ENCODE measurements at places on chromosomes 13 and 19. TPM values are rescaled to one million over a fixed set of nuclear protein-coding genes. Genes with fewer than 3 reads are reported as not detected.

DNA sequence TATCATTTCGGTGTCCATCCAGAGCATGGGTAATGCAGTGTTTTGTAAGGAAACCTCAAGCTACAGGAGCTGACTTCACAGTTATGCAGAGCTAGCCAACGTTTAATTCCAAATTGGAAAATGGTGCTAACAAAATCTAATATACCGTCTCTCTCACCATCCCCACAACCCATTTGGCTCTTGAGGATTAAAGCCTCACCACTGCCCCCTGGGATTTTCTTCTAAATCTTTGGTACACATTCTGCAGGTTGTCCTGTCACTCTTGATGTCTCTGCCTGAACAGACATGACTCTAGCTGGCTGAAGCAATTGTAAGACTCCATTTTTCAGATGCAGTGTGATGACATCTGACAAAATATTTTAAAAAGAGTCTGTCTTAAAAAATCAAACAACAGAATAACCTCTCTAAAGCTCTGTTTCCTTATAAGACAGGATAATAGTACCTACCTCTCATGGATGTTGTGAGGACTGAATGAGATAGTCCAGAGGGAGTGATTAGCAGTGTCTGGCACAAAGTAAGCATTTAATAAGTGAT, 451.8 kb downstream of the SUCLA2 start:
- H3K4me3 ChIP-seq: no peak overlapping the region
- no peaks in the 10 kb centered on the region for H3K4me1 ChIP-seq
- H3K27ac ChIP-seq: no peak overlapping the region
- H3K27me3 ChIP-seq: no peaks in the 10 kb centered on the region

KLK5 gene
- not detected for total RNA-seq

DCT gene
- total RNA-seq: 0.16 TPM

DNA sequence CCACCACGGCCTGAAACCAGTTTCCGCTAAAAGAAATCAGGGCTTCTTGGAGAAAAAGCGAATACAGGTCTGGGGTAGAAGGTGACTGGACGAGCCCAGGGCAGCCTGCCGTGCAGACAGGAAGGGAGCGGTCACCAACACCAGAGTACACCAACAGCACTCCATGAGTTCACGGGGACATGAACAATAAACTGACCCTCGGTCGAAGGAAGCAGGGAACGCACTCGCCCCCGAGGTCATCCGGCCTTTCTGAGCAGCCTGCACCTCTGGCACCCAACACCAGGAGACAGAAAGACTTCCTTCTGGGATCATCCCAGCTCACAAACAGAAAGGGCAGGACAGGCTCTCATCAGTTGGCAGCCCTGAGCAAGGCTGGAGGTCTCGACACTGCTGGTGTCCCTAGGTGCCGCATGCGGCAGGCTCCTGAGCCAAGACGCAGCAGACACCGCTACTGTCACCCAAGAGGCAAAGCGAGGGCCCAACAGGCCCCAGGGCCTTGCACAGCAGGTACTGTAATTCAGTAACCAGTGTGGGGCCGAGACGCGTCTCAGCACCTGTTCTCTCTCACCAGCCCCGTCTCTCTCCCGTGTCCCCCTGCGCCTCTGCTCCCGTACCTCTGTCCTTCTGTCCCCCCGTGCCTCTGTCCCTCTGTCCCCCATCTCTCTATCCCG, 18.0 kb downstream of the DCUN1D2 start:
- no peaks in the 10 kb centered on the region for H3K27me3 ChIP-seq
- H3K4me1 ChIP-seq: no peaks in the 10 kb centered on the region
- H3K4me3 ChIP-seq: no peak overlapping the region
- no peak for DNase-seq

GRCh38 chr19:17950310-17951156, 16.4 kb upstream of the KCNN1 start:
- H3K4me1 ChIP-seq: peaks cover 55% of the 10 kb centered on the region
- no peaks in the 10 kb centered on the region for H3K36me3 ChIP-seq
- H3K27me3 ChIP-seq: peaks cover 51% of the 10 kb centered on the region
- no peak overlapping the region for H3K4me3 ChIP-seq
- DNase-seq: peak; percentile 79

GRCh38 chr19:40154121-40154680, 37.0 kb upstream of the MAP3K10 start:
- H3K27ac ChIP-seq: no peak overlapping the region
- DNase-seq: no peak
- no peaks in the 10 kb centered on the region for H3K27me3 ChIP-seq

- no peak overlapping the region for H3K4me3 ChIP-seq
- no peaks in the 10 kb centered on the region for H3K36me3 ChIP-seq
- peak; percentile 37 for DNase-seq
- peaks cover 12% of the 10 kb centered on the region for H3K4me1 ChIP-seq
- H3K27ac ChIP-seq: no peak overlapping the region
- peaks cover 28% of the 10 kb centered on the region for H3K27me3 ChIP-seq
These were observed 87.5 kb downstream of the ING1 start for GRCh38 chr13:110801044-110801443.

JAK3 gene
- total RNA-seq: 96.1 TPM

- no peak overlapping the region for H3K27ac ChIP-seq
- H3K36me3 ChIP-seq: no peaks in the 10 kb centered on the region
- H3K4me1 ChIP-seq: no peaks in the 10 kb centered on the region
- DNase-seq: no peak
- H3K4me3 ChIP-seq: no peak overlapping the region
These were observed 63.8 kb downstream of the KCTD15 start for GRCh38 chr19:33860312-33861090.

KLK12 gene
- total RNA-seq: not detected

DNA sequence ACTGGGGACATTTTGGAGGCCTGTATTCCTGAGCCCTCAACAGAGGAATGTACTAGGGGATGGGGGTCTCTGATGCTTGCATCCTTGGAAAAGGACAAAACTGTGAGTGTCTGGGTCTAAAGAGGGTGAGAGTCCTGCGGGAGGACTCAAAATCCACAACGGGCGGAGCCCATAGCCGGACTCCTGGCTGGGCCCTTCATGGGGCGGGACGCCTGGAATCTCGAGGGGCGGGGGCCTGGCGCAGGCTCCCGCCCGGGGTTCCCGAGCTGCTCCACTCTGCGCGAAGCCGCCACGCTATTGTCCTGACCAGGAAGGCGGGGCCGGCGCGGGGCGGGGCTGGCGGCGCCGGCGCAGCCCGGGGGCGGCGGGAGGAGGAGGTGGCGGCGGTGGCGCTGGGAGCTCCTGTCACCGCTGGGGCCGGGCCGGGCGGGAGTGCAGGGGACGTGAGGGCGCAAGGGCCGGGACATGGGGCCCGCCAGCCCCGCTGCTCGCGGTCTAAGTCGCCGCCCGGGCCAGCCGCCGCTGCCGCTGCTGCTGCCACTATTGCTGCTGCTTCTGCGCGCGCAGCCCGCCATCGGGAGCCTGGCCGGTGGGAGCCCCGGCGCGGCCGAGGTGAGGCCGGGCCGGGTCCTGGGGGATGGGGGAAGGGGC, at the start of gene APLP1:
APLP1 (plus strand) TSS at position 403 of the 651 bp plus-strand sequence; CDS start at position 466, 63 bp downstream.
- H3K4me3 ChIP-seq: no peak within 1 kb of the TSS
- no peaks in the 10 kb centered on the region for H3K36me3 ChIP-seq
- H3K4me1 ChIP-seq: peaks cover 19% of the 10 kb centered on the region

- peaks cover 23% of the 10 kb centered on the region for H3K4me1 ChIP-seq
- no peaks in the 10 kb centered on the region for H3K27me3 ChIP-seq
- no peaks in the 10 kb centered on the region for H3K36me3 ChIP-seq
- H3K27ac ChIP-seq: no peak overlapping the region
- H3K4me3 ChIP-seq: no peak overlapping the region
These were observed 8.5 kb downstream of the PIP5K1C start for GRCh38 chr19:3691726-3692125.

DNA sequence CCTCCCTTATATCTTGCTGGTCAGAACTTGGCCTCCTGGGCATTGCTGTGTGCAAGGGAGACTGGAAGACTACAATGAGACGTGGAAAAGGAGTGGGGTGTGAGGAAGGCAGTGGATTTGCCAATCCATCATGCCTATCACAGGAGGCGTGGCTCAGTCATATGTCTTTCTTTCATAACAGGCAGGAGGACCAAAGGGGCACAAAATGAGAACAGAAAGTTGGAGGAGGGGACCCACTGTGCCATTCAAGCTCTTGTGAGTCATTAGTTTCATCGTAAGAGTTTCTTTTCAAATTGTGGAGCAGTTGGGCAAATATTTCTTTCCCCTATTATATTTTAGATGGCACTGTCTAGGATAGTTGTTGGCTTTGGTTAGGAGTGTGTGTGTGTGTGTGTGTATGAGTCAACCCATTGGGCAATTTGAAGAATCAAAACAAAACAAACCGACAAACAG, 471.5 kb downstream of the TSHZ3 start:
- DNase-seq: no peak
- H3K27me3 ChIP-seq: no peaks in the 10 kb centered on the region
- no peaks in the 10 kb centered on the region for H3K36me3 ChIP-seq

KANK3 gene
- 16.9 TPM for total RNA-seq

DNA sequence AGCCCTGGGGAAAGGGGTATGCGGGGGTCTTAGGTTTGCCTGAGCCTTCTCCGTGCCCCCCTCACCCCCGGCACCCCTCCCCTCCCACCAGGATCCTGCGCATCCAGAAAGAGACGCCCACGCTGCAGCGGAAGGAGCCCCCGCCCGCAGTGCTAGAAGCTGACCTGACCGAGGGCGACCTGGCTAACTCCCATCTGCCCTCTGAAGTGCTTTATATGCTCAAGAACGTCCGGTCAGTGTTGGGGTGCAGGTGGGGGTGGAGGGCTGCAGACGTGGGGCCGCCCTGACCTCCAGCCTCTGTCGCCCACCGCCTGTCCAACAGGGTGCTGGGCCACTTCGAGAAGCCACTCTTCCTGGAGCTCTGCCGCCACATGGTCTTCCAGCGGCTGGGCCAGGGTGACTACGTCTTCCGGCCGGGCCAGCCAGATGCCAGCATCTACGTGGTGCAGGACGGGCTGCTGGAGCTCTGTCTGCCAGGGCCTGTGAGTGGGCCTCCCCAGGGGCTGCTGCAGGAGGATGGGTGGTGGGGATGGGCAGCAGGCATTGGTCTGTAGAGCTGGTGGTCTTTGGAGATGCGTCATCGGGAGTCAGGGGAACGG, 4.4 kb downstream of the PNPLA6 start:
- no peak overlapping the region for H3K27ac ChIP-seq
- no peak overlapping the region for H3K4me3 ChIP-seq
- no peaks in the 10 kb centered on the region for H3K27me3 ChIP-seq
- no peak for DNase-seq

IGFL2 gene
- total RNA-seq: not detected

CDC42EP5 gene
- total RNA-seq: not detected

GRCh38 chr13:38412266-38412665, 62.6 kb downstream of the UFM1 start:
- no peak overlapping the region for H3K27ac ChIP-seq
- no peaks in the 10 kb centered on the region for H3K4me1 ChIP-seq
- no peak overlapping the region for H3K4me3 ChIP-seq
- no peaks in the 10 kb centered on the region for H3K27me3 ChIP-seq

CCDC8 gene
- total RNA-seq: not detected

GRCh38 chr19:8324186-8325050, 3.1 kb downstream of the RPS28 start:
- no peaks in the 10 kb centered on the region for H3K27me3 ChIP-seq
- H3K36me3 ChIP-seq: peaks cover 18% of the 10 kb centered on the region
- DNase-seq: no peak

DNA sequence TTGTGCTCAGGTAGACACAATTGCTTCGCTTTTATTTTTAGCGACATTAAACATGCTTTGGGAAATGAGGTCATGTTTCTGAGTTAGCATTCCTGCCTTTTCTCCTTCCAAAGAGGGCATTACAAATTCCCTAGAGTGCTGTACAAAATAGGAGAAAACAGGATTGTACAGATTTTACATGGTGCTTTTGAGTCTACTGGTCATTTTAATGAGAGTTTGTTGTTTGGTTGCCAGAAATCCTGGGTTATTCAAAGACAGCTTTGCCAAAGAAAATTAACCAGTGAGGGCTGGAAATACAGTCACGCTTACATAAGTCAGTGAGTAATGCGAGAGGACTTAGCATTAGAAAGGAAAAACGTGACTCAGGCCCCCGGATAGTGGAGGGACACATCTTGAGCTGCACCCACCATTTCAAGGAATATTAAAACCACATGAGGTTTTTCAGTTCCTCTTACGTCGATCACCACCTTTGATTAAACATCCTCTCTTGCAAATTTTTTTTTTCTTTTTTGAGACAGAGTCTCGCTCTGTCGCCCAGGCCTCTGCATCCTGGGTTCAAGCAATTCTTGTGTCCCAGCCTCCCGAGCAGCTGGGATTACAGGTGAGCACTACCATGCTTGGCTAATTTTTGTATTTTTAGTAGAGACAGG, 55.4 kb downstream of the SACS start:
- H3K27me3 ChIP-seq: no peaks in the 10 kb centered on the region
- no peak overlapping the region for H3K4me3 ChIP-seq
- DNase-seq: no peak
- no peaks in the 10 kb centered on the region for H3K36me3 ChIP-seq
- no peak overlapping the region for H3K27ac ChIP-seq

DNA sequence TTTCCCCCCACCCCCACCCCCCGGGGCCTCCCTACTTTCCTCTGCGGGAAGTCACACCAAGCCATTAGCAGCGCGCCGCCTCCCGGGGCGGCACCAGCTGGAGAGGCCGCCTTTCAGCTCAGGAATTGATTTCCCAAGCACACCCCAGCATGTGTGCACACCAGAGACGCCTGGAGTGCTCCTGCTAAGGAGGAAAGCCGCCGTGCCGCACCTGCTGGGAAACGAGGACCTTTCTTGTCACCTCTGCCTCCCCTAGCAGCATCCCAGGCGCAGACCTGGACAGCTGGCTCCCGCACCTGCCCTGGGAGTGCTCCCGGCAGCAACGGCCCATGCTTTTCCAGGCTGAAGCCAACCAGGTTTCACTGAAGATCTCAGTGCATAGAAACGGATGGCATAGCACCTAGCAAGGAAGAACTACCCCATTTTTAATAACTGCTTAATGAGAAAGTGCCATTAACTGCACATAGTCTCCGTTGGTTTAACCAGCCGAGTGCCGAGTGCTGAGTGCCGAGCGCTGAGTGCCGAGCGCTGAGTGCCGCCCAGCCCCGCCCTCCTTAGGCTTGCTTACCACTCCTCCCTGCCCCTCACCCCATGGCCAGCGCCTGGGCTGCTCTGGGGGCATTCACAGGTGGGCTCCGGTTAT, 165.0 kb downstream of the USP12 start:
- peaks cover 7% of the 10 kb centered on the region for H3K27me3 ChIP-seq
- peaks cover 4% of the 10 kb centered on the region for H3K4me1 ChIP-seq
- H3K36me3 ChIP-seq: no peaks in the 10 kb centered on the region

GRCh38 chr13:28831117-28831516, 11.0 kb downstream of the MTUS2 start:
- no peak overlapping the region for H3K27ac ChIP-seq
- no peak for DNase-seq
- H3K36me3 ChIP-seq: no peaks in the 10 kb centered on the region
- no peaks in the 10 kb centered on the region for H3K4me1 ChIP-seq
- no peak overlapping the region for H3K4me3 ChIP-seq

PLEKHG2 gene
- 70.2 TPM for total RNA-seq
